ENCODE measurements at places on chromosomes 1 and 21.

- peak; percentile 28 for DNase-seq
Measured at GRCh38 chr1:229884765-229885164, 182.3 kb upstream of the GALNT2 start.

DNA sequence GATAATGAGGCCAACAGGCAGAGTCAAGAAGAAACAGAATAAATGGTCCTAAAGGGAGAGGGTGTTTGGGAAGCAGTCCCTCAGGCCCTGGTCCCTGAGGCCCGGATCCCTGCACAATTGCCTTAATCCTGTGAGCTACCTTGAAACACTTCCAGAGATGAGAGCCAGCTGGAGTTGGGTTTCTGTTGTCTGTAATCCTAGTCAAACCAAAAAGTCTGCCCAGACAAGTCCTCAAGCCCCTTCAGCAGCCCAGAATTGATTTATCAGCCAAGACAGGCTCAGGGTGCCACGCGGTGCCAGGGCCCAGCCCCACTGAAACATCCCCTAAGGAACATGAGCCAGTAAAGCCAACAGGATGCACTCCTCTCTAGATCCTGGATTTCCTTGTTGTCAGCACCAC is 16.4 kb upstream of the CLSTN1 start:
- peak; percentile 75 for DNase-seq

DNA sequence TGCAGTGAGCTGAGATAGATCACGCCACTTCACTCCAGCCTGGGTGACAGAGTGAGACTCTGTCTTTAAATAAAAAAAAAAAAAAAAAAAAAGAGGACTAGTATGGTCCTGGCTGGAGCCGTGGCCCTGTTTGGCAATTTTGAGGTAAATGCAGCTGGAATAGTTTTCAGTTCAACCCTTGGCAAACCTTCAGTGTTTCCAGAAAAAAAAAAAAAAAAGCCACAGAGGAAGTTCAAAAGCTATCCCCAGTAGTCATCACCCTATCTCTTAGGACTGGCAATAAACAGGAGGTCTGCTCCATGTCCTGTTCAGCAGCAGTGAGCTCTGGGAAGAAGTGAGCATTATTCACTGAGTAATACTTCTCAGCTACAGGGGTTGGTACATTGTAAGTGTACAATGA is 56.8 kb upstream of the ERRFI1 start:
- no peak for DNase-seq

DNA sequence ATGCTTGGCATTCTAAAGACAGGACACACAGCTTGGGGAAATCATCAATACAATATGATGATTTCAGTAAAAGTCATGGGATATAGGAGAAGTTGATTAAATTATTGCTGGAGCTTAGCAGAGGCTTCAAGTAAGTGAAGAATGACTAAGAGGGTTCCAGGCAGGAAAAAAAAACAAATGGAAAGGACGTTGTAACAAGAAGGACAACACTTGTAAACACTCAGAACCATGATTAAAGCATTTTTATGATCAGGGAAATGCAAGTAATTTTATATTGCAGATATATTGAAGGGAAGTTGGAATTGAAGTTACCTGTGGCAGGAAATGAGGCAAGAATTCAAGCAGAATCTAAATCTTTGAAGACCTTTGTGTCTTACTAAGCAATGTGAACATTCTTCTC is 602.7 kb upstream of the NEGR1 start:
- DNase-seq = no peak

DNA sequence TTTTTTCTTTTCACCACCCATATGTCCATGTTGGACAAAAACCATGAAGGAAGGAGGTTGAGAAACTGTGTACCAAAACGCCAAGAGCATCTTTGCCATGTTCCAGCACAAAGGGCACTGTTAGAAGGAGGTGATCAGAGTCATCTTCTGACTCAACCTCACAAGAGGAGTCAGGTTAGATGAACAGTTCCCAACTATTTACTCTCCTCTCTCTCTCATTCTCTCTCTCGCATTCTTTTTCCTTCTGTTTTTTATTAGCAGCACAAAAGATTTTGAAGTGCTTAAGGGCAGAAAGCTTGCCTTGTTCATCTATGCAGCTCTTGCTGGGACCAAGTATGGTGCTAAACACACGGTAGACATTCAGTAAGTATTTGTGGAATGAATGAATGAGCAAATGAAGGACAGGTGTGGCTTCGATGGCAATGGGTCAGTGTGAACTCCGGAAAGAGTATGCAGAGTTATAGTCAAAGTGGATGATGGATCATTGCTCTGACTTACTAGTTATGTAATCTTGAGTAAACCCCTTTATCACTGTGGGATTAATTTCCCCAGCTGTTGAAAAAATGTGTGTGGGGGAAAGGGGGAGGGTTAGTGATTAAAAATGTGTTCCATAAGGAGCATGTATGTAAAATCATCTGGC is 33.9 kb downstream of the DDR2 start:
- DNase-seq = no peak

DNA sequence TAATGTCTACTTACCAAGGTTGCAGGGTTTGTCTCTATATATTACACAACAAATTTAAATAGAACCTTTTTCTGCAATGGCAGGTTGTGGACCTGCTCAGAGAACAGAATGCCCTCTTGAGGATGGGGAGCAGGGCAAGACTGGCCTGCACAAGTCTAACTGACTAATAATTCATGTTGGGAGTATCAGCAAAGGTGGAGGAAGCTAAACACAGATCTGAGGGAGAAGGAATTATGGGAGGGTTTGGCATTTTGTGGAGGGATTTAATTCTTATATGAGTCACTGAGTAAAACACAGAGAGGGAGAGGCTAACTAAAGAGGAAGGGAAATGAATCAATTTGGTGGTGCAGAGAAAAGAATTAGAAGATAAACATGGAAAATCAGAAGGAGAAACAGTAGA is 40.0 kb downstream of the CLDN17 start:
- DNase-seq = no peak

DNA sequence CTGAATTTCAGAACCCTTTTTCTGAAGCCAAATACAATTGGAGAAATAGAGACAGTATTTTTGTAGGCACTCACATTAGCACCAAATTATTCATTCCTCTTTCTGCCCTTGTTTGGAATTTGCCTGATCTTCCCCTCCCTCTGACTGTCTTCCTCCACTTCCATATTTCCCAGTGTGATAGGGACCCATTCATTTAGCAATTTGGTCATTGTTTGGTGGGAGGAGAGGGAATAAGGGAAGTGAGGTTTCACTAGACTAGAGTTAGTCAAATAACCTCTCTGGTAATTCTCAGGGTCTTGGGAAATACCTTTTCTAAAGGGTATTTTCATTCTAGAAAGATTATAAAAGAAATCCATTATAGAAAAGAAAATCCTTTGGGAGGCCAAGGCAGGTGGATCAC is 31.0 kb upstream of the MTMR11 start:
- DNase-seq = no peak

DNA sequence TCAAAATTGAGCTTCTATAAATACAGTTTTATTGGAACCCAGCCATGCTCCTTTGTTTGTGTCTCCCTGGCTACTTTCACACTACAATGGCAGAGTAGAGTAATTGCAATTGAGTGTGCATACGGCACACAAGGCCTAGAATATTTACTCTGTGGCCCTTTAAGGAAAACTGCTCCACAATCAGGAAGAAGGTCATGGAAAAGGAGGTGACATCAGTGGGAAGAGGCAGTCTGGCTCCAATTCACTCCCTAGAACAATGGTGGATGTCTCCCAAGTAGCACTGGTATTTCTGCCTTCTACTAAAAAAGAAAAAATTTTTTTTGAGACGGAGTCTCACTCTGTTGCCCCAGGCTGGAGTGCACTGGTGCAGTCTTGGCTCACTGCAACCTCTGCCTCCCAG is 51.3 kb downstream of the KRTAP19-8 start:
- no peak for DNase-seq

GRCh38 chr1:219277304-219278105 is 103.8 kb downstream of the LYPLAL1 start:
- no peak for DNase-seq

GRCh38 chr1:47990286-47990685 is 6.9 kb downstream of the TRABD2B start:
- DNase-seq = no peak

DNA sequence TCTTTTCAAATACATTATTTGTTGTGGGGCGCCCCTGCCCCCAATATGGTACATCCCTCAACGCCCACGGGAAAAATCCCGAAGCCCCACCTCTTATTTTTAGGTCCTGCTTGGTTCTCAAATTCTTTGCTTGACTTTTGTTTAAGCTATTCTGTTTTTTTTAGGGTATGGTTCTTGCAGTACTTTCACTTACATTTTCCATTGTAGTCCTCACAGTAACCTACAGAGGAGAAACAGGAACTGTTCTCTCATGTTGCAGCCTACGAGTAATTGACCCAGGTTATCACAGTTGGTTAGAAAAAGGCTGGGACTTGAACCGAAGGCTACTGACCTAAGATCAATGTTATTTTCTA is 697 bp upstream of the C21orf91 start:
- DNase-seq = peak; percentile 34

- DNase-seq = no peak
Measured at GRCh38 chr21:17987382-17988101, 168.4 kb upstream of the C21orf91 start.

DNA sequence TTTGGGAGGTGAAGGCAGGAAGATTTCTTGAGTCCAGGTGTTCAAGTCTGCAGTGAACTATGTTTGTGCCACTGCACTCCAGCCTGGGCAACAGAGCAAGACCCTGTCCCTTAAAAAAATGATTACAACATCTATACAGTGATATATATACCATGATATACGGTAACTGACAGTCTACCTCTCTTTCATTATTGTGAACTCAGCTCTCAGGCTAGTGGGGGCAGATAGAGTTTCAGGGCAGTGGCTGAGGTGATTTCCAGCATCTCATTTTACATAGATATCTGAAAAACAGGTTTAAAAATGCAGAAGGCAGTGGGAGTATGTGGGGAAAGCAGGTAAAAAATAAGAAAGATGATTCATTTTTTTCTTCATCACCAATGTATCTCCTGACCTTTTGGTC is 8.1 kb upstream of the NTNG1 start:
- no peak for DNase-seq

- no peak for DNase-seq
Measured at GRCh38 chr1:184020328-184020727, 17.2 kb downstream of the COLGALT2 start.

DNA sequence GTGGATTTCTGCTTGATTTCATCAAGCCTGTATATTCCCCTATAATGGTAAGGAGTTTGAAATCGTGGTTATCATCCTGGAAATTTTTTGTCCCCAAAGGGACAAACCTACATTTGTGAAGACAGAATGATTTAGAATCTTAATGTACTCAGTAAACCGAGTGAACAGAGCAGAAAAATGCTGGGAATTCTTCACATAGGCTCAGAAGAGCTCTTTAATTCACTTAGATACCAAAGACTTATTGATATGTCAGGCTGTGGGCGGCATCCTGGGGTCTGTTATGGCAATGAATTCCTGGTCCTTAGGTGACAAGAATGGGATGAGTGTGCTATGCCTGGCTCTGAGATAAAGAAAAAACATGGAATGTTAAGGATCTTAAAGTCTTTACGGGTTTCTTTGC is 74.9 kb downstream of the ROR1 start:
- DNase-seq = no peak

DNA sequence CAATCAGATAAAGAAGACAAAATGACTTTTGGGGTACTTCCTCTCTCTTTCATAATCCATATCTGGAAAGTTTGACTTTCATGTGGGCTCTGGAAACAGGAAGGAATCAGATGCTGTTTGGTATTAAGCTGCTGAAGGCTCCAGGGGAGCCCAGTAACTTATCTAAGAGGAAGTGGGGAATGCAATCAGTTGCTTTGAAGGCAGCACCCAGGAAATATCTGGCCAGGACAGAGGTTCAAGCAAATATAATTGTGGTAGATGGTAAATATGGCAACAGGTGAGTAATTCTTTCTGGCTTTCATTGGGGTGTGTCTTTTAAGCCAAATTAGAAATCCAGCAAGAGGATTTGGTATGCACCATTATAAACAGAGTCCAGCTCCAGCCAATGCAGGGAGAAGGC is 44.4 kb downstream of the COLGALT2 start:
- DNase-seq = no peak

GRCh38 chr1:184464757-184465156 is 77.9 kb downstream of the C1orf21 start:
- DNase-seq = no peak

GRCh38 chr1:1318131-1318652 is 6.3 kb downstream of the INTS11 start:
- peak; percentile 76 for DNase-seq

GRCh38 chr1:233916706-233917105 is 12.2 kb downstream of the SLC35F3 start:
- DNase-seq = no peak

DNA sequence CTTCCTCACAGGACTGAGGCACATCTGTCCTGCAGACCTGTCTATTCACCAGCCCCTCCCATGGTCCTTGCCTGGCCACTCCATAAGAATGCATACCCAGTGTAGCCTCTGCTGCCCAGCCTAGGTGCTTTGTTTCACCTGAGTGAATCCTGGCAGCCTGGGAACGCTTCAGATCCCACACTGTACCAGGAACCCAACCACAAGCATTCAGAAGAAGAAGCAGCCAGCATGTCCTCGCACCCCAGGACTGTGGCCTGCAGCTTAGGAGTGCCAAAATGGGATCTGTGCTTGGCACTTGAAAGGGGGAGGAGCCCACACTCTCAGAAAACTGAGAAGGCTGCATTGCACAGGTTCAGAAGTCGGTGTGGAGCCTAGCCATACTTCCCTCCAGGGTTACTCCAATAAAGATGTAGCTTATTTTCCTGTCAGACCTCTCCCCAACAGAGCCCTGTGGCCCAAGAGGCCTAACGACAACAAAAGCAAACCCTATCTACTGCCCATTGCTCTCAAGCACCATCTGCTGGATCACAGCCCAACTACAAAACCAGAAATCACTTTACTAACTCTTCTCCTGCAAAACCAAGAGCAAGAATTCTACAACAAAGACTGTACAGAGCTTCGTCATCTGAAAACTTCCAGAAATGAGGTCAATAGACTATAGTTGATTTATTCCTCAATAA is 923.1 kb upstream of the NEGR1 start:
- DNase-seq = no peak

GRCh38 chr21:43599728-43600127 is 59.6 kb downstream of the HSF2BP start:
- no peak for DNase-seq

- DNase-seq = no peak
Measured at GRCh38 chr1:17596186-17596585, 56.7 kb downstream of the ARHGEF10L start.

GRCh38 chr1:84750110-84750730 is 60.0 kb upstream of the SSX2IP start:
- no peak for DNase-seq

- no peak for DNase-seq
Measured at GRCh38 chr1:1614204-1614953, 921 bp upstream of the MIB2 start.
